Coronary artery (tissue), 2 donors: ENCODE measurements at places on chromosomes 5 and 9.

DNA sequence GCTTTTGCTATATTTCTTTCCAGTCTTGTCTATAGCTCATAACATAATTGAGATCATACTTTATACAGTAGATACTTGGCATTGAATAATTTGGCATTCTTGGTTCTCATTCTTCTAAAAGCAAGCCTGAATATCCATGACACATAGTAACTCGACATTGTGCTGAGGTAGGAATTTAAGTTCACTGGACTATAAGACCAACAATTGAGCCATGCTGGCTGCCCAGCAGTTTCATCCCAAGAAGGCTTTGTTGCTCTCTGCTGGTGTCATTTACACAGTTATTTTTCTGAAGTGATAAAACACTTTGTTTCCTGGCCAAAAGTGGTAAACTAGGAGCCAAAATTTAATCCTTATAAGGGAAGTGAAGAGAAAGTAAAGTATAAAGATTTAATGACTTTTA, 192.0 kb downstream of the ADAMTSL1 start:
- no peak for DNase-seq

- DNase-seq = no peak
These were observed 37.4 kb downstream of the C9orf50 start for GRCh38 chr9:129583308-129584038.

GRCh38 chr9:4301971-4302427, 2.1 kb upstream of the GLIS3 start:
- peak; percentile 83 for DNase-seq

DNA sequence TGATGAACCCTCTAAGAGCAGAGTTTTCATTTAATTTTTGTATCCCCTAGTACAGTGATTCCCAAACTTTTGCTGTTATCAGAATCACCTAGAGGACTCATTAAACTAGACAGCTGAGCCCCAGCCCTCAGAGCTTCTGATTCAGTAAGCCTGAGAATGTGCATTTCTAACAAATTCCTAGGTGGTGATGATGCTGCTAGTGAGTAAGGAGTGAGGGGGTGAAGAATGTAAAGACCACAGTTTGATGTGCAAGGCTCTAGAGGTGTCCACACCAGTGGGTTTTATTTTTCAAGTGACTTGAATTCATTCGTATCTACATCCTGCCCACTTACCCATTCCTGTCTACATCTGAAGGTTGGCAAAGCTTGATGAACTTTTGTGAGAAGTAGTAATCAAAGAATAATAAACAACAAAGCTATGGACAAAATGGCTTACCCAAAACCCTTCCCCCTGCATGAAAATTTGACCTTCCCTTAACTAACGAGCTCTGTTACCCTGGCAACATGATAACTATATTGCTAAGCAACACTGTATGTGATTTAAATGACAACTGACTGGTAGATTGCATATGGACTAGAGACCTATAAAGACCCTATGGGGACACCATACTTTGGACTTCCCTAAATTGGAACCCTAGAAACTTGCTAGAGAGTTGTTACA, 35.2 kb downstream of the DTWD2 start:
- DNase-seq = no peak

DNA sequence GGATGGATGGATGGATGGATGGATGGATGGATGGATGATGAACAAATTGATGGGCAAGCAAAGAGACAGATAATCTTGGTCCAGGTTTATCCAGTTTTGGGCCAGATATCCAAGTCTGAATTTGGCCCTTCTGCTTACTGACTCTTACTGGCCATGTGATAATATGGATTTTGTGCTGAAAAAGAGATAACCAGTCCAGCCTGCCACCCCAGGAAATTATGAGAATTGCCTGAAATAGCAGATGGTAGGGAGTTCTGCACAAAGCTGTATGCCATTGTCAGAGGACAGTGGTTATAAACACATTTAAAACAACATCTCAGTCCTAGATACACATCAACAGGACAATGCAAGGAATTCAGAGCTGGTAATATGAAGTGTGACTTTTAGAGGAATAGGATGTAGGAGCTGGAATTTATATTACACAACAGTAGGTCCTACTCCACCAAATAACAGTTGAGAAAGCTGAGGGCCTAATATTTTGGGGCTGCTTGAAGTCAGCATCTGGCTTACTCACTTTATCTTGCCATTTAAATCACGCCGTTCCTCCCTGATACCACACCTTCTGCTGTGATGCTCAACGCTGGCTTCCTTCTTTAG, 9.0 kb upstream of the FAT2 start:
- DNase-seq = no peak

DNA sequence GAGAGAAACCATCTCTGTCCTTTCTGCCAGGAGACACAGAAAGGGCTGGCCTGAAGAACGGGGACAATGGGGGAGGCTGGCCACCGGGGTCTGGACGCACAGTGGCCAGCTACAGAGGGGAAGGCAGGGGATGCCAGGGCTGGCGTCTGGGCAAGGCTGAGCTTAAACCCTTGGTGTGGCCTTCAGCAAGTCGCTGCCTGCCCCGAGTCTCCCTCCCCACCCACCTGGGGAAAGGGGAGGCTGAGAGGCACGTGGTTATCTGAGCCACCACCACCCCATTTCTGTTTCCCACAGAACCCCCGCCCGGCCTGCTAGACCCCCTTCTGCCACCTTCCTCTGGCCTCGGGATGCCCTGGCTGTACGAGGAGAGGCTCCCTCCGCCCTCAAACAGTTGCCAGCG, 115.3 kb downstream of the VAV2 start:
- DNase-seq = no peak

DNA sequence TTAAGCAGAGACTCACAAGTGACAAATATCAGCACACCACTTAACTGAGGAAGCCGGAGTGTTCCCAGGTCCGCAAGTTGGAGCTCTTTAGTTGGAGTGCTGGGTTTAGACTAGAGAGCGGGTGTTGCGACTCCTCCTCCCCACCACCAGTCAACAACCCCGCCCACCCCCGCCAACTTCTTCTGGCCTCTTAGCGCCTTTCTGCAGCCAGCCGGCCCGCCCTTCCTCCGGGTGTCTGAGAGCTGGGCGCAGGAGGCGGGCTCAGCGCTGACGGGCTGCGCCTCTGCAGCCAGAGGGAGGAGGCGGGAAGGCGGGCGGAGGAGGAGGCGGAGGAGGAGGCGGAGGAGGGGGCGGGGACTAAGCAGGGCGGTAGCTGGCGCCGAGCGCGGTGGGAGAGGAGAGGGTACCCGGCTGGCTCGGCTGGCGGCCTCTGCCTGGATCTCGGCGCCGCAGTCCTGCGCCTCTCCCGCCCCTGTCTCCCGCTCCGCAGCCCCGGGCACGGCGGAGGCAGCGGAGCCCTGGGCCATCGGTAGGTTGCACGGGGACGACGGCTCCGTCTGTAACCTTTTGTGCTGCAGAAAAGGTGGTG, at the start of gene MACIR:
TSS of gene MACIR (plus strand) at position 396 of the 589 bp plus-strand sequence. CDS start 17,157 bp downstream, outside the sequence.
- peak; percentile 97 for DNase-seq

GRCh38 chr9:8457055-8457454, 657.5 kb upstream of the DMAC1 start:
- DNase-seq = no peak

DNA sequence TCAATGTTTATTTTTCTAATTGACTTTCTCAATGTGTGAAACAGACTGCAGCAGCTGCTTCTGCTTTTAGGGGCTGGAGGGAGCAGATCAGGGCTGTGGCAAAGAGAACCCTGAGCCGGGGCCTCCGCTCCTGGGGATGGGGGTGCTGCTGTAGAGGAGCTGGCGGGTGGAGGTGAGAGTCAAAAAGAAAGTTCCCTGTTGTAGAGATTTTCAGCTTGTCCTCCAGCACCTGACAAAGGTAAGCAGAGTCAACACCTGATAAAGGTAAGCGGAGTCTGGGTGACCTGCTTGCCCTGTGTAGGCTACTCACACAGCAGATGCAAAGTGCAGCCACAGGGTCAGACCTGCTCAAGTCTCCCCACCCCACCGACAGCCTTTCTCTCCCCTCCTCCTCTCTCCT, 252.4 kb upstream of the IRX1 start:
- no peak for DNase-seq

DNA sequence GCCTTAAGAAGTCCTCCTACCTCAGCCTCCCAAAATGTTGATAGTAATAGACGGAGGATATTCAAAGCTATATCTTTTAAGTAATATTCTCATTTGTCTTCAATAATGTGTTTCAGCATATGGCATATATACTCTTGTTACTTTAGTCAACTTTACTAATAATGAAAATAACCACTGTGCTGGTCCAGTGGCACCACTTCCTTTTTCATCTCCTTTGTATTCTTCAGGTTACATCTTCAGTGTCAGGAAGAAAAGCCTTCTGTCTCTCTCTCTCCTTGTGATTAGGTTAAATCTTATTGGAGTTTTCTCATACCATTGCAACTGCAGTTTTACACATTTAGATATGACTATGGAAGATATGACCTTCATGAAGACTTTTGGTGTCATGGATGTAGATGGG, 31.3 kb downstream of the PARP8 start:
- DNase-seq = no peak

DNA sequence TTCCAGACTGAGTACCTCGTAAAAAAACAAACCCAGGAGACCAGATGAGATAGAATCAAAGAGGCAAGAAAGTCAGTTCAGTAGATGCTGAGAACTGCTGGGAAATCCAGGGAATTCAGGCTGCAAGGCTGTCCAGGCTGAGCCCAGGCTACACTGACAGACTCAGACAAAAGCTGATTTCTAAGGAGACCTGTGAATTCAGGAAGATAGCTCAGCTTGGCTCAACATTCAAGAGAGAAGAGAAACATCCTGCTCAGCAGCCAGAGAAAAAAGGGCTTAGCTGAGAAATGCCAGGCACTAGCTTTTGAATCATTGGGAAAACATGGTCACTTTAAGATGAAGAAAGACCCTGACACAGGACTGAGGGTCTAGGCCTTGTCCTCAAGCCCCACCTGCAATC, 118.2 kb upstream of the SLC44A1 start:
- no peak for DNase-seq

DNA sequence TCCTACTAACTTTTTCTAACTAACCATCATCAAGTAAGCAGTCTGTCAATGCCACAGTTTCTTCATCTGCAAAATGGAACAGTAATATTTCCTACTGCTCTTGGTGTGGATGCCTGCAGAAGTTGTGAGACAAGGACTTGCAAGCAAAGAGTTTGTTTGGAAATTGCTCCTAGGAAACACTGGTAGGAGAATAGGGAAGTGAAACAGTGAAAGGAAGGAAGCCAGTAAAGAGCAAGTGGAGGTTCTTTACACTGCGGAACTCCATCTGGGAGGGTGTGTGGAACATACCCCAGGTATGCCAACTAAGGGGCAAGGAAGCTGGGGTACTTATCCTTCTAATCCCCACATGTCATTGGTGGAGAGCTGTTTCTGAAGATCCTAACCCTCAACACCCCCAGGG, 119.9 kb downstream of the FOXD1 start:
- DNase-seq = no peak

DNA sequence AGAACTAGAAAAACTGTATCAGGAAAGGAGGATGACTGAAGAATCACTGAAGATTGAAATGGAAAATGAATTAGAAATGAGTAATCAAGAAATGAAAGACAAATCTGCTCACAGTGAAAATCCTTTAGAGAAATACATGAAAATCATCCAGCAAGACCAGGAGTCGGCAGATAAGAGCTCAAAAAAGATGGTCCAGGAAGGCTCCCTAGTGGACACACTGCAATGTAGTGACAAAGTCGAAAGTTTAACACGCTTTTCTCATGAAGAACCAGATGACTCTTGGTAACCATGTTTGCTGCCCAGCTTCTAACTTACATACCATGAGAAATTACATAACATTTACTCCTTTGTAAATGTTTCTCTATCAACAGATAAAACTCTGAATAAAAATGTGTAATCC, 37.1 kb downstream of the CPLANE1 start:
- no peak for DNase-seq

- no peak for DNase-seq
These were observed 114.1 kb upstream of the RIOK2 start for GRCh38 chr5:97297063-97297703.

DNA sequence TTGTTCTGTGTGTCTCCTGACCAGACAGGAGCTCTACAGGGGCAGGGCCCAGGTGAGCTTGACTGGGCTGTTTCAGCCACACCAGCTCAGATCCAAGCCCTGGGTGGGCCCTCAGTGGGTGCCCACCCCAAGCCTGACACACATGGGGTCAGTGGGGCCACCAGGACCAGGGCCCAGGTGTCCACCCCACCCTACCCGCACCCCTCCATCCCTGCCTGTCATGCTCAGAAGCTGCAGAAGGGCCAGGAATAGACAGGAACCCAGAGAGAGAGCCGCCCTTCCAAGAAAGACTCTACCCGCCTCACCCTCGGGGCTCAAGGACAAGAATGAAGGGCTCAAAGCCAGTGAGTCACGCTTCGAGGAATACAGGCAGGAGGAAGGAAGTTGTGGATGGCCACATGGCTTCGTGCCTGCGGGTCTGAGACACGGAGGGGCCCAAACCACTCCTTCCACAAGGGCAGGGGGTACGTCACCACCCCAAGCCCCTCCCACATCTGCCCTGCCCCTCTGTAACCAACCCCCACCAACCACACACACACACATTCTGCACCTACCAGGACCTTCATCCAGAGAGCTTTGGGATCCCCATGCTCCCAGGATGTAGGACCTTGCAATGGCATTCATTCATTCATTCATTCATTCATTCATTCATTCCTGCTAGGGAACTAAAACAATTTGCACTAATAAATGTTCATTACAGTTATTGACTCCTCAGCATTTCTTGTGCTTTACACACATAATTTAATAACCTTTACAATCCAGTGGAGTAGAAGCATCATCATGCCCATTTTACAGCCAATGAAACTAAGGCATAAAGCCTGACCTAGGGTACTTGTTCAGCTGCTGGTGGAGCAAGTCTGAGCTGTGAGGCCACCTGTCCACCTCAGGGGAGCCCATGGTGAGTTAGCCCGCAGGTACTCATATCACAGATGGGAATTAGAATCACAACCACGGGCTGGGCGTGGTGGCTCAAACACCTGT, 55.9 kb upstream of the STXBP1 start:
- no peak for DNase-seq

DNA sequence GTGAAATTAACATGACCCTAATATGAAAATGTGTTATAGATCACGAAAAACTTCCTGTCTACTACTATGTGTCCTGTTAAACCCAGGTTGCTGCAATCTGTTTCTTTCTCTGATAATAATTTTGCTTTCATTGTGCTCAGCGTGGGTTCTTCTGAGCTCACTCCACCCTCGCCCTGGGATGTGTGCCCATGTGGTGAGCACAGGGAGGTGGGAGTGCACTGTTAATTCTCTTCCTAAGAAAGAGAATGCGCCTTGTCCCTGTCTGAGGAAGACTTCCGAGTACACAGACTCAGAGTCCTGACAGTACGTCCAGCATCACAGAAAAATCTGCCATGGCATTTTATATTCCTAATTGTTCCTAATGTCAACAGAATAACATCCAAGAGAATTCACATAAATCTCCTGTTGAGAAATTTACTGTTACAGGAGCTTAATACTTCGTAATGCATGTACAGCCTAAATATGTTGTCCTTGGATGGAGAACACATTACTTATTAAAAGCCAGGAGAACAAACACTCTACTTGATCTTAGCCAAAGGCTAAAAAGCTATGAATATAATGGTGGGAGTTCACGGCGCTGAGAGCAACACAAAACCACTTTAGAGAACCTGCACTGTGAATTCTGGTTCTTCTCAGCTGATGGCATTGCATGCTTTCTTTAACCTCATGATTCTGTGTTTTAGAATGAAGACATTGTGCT, 102.6 kb downstream of the PDE4D start:
- DNase-seq = no peak

GRCh38 chr5:106116682-106117081, 1554.1 kb downstream of the EFNA5 start:
- DNase-seq = no peak
